ENCODE measurements at places on chromosomes 5 and 9. TPM values are rescaled to one million over a fixed set of nuclear protein-coding genes. Genes with fewer than 3 reads are reported as not detected.

Gene TOMM5
- total RNA-seq = 165 TPM

Gene FAM221B
- total RNA-seq = not detected

- DNase-seq = no peak
- H3K27me3 ChIP-seq = peaks cover 5% of the 10 kb centered on the region
- no peak within 1 kb of the TSS for H3K27ac ChIP-seq
- H3K36me3 ChIP-seq = no peaks in the 10 kb centered on the region
- H3K4me3 ChIP-seq = no peak within 1 kb of the TSS
Measured at GRCh38 chr5:150302301-150303069, at the start of gene ARSI. Gene ARSI (minus strand): TSS chr5:150302905. CDS start chr5:150302373, 532 bp downstream.

Gene IL9
- not detected for total RNA-seq

Gene FOXD4L6
- total RNA-seq = not detected

DNA sequence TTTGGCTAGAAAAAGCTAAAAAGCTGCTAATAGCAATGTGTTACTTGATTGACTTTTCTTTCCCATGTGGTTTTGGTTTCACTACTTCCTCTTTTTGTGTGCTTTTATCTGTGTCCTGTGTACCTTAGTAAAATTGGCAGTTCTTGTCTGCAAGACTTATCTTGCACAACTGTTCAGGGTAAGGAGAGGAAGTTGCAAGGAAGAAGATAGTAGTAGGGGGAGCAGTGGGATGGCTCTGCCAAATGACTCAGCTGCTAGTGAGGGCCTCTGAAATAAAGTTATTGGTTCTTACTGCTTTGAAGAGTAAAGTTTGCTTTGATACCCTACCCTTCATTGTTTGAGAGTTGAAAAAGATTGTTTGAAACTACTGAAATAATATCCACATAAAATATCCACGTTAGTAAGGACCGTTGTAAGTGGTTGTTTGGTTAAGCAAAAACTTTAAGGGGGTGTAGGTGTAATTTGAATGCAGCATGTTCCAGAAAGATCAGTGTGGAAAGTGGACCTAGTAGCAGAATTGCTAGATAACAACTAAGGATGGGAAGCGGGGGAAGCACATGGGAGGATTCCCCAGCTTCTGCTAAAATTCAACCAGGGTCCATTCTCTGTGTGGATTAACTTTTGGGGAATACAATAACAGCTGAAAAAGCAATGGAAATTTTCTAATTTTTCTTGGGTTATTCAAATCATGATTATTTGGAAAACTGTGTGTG, 123.5 kb downstream of the SCAMP1 start:
- peaks cover 15% of the 10 kb centered on the region for H3K4me1 ChIP-seq
- peak; percentile 69 for DNase-seq
- H3K27ac ChIP-seq = peak overlapping the region; percentile 28
- no peak overlapping the region for H3K4me3 ChIP-seq
- peaks cover 8% of the 10 kb centered on the region for H3K36me3 ChIP-seq
- H3K27me3 ChIP-seq = no peaks in the 10 kb centered on the region

DNA sequence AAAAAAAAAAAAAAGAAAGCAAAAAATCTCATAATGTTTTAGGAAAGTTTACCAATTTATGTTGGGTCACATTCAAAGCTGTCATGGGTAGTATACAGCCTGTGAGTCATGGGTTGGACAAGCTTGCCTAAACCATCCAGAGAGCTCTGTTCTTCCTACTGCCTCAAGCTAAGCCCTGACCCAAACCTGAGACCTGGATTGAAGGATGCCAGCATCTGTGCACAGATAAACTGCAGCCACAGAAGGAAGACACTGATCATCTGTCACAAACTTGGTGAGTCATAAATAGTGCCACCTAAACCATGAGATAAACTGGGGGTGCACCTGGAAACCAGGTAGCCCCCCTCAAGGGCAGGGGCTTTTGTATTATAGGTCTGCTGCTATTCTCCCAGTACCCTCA, 31.0 kb downstream of the CSF2 start:
- no peaks in the 10 kb centered on the region for H3K36me3 ChIP-seq
- H3K27ac ChIP-seq = peak overlapping the region; percentile 98
- H3K27me3 ChIP-seq = no peaks in the 10 kb centered on the region
- H3K4me1 ChIP-seq = peaks cover 56% of the 10 kb centered on the region
- no peak for DNase-seq

GRCh38 chr5:132883261-132883834, 9.9 kb downstream of the LEAP2 start:
- no peaks in the 10 kb centered on the region for H3K4me1 ChIP-seq
- no peak overlapping the region for H3K4me3 ChIP-seq
- no peaks in the 10 kb centered on the region for H3K27me3 ChIP-seq
- no peak for DNase-seq

Data from GM12878 (cell line).